ENCODE measurements at places on chromosomes 1 and 21.

- DNase-seq, result no peak
These were observed 23.4 kb downstream of the CELF3 start for GRCh38 chr1:151693057-151693651.

DNA sequence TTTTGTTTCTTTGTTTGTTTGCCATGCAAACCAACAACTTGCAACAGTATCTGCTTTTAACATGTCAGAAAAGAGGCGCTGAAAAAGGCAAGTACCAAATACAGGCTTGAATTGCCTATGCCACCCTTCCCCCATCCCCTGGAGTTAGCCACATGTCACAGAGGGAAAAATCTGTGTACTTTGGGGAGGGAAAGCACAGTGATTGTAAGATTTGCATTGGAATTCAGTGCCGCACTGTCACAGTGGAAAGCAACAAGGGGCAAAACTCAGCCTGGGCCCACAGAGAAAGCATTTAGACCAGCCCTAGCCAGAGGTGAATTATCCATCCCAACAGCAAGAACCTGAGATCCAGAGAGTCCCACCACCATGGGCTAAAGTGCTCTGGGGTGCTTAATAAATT is 52.4 kb upstream of the ACADM start:
- DNase-seq, result no peak

DNA sequence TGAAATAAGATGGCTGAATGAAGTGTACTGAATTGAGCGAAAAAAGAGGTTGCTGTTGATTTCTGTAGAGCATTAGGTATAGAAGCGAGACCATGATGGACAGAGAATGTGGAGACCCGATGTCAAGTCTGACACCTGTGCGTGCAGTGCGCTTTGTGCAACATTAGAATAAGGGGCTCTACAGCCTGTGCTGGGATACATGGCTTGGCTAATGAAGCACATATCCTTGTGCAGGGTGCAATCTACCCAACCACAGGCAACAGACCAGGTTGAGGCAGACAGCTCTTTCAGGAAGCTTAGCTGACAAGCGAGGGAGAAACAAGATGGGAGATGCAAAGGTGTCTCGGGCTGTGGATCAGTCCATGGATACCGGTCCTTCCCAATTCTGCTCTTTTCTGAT is 18.9 kb downstream of the GPA33 start:
- DNase-seq, result no peak

- no peak for DNase-seq
These were observed 446.4 kb downstream of the AMY1C start for GRCh38 chr1:104196136-104196535.

DNA sequence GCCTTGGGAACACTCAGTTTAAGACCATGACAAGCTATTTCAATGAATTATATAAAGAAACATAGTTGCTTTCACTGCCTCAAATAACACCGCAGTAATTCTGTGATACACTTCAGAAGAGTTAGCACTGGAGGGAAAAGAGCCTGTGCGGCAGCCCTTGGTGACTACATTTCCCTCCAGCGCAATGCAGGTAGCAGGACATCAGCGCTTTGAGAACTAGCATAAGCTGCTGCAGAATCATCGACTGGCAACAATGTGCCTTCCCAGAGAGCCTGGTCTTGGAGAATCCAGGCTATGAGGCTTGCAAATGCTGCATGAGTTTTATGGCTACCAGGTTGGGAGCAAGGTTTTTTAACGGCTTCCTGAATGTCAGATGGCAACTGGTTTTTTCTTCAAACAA is 7.5 kb downstream of the NRIP1 start:
- no peak for DNase-seq

DNA sequence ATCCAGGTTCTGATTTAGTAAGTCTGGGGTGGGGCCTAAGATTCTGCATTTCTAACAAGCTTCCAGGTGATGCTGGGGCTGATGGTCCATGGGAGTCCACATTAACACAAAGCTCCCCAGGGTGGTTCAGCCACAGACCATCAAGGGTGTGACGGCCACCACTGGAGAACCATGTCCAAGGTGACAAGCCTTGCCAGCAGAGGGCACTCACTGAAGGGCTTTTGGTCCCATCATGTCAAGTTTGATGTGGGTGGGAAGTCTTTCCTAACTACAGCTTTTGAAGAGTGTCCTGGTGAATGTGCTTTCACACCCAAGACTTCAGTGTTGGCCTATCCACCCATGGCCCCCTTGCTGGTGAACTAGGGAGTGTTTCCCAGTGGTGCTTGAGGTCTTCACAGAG is 67.1 kb downstream of the UBE2T start:
- DNase-seq, result peak; percentile 22

DNA sequence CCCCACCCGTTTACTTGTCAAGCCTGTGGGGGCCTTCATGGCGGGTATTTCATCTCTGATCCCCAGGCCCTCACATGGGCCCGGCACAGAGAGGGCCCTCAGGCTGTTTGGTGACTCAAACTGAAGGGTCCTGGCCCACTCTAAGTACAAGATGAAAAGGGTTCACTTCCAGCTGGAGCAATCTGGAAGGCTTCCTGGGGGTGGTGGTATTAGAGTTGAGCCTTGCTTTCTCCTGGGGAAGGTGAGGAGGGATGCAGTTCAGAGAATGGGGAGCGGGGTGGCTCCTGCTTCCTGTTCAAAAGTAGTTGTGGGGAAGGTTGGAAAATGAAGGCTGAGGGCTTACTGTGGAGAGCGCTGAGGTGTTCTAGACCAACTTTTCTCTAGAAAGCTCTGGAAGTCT is 47.7 kb downstream of the DHRS3 start:
- DNase-seq, result no peak

GRCh38 chr1:63630238-63630637 is 37.0 kb downstream of the PGM1 start:
- no peak for DNase-seq

DNA sequence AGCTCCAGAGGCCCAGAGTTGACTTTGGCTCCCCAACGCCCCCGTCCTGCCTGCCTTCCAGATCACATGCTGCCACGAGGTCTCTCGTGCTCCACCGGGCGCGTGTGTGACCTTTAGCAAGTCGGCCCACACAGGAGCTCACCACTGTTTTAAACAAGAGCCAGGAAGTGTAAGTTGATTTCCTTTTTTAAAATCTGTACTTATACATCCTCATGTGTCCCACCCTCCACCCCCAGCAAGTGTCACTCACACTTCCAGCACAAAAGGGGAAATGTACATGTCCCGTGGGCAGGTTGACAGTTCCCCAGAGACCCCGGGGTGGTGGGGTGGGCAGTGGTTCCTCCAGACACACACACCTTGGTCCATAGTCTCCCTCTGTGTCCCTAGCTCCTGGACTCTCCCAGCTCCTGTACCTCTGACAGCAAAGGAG is 84.4 kb downstream of the STUM start:
- no peak for DNase-seq

DNA sequence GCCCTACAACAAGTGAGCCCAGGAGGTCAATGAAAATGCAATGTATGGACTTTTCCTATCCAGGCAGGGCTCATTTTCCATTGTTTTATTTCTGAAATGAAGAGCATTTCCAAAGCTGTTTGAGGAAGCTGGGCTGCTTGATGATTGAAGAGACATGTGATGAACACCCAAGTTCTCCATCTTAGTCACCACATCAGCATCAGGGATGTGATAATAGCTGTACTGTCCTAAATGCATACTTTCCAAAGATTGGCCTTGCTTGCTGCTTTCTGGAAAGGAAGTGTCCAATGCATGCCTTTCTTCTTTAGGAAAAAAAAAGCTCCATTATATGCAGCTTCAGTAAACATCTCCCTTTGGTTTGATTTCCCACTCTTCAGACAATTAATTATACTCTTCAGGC is 425.9 kb upstream of the RUNX1 start:
- DNase-seq, result no peak

DNA sequence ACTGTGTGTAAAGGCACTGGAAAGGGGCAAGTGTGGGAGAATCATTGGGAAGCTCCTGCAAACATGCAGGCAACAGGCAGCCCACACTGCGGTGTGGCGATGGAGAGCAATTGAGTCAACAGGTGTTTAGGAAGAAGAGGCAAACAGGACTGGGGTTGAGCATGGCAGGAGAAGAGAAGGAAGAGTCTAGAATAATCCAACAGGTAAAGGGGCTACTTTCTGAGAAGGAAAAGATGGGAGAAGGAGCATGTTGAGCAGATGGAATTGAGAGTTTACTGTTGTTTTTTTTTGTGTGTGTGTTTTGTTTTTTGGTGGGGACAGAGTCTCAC is 4.2 kb downstream of the DOP1B start:
- DNase-seq, result no peak

- no peak for DNase-seq
These were observed 22.8 kb downstream of the CDC7 start for GRCh38 chr1:91523482-91523881.

DNA sequence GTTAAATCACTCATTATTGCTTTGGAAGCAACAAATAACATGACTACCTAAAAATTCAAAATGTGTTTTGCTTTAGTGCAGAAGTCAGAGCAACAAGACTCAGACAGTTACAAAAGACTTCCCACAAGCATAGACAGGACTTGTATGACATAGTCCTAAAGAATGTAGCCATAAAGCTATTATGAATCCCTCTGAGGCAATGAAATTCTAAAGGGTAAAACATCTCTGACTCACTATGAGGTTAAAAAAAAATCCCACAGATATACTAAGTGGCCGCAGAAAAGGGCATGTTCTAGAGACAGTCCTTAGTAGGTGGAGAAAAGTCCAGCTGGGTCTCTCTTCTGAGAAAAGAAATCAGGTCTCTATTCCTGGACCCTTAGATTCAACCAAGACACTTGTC is 4.9 kb downstream of the PRKAB2 start:
- no peak for DNase-seq

DNA sequence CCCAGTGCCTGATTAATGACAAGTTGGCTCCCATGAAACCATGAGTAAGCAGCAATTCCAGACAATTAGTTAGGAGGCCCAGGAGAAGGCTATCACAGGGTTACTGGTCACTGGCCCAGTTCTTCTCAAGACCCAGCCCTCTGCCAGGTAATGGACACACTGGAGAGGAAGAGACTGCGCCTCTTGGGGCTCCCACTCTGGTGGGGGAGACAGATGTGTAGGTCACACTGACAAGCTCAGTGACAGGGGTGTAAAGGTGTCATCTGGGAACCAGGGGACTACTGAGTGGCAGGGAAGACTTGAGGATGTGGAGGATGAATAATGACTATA is 4.9 kb downstream of the HPCA start:
- no peak for DNase-seq

DNA sequence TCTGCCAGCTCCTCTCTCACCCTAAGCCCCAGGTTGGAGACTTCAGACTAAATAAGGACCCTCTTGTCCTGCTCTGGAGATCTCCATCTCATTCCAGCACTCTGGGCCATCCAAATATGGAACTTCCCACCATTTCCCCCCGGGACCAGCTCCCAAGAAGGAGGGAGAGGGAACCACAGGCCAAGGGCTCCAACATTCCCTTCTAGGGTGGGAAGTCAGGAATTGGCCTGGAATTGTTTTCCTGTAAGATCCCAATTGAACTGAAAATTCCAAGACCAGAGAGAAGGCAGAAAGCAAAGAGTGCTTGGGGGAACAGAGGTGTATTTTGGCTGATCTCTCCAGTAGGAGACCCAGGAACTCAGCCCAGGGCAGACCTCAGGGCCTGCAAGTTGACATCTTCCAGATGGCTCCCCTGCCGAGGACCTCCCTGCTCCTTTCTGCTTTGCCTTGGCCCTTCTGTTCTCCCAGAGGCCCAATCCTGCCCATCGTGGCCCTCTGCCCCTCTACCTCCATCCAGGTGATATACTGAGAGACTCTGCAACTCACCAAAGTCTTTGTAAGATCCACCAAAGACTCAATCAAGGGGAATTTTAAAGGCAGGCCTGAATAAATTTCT is 14.9 kb downstream of the CSRP1 start:
- DNase-seq, result no peak

DNA sequence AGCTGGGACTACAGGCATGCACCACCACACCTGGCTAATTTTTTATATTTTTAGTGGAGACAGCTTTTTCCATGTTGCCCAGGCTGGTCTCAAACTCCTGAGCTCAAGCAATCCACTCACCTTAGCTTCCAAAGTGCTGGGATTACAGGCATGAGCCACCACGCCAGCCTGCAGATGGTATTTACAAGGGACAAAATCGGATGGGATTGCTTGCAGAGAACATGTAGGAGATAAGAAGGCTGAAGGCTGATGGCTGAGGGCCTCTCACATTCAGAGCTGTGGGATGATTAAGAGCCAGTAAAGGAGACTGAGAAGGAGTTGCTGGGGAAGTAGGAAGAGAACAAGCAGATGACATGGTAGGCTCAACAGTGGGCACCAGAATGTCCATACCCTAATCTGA is 24.0 kb upstream of the QSOX1 start:
- DNase-seq, result no peak

DNA sequence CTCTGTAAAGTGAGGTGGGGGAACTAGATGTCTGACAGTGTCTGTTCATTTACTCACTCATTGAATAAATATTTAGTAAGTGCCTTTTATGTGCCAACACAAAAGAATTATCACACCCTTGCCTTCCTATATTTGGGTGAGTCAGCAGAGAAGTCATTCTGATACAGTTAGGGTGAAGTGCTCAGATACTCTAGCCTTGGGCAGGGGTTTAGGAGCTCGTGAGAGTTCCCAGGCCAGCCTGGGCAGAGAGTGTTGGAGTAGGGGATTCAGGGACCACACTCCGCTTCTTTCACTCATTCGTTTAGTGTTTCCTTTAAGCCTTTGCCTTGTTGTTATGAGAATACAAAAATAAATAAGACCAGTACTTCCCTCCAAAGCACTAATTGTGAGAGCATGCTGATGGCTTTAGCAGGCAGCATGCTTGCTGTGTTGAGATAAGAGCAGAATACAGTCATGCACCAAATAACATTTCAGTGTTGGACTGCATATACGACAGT is 83.9 kb downstream of the DYRK1A start:
- no peak for DNase-seq

- no peak for DNase-seq
These were observed 34.6 kb downstream of the RUNX1 start for GRCh38 chr21:35014302-35015041.

- no peak for DNase-seq
These were observed 115.4 kb upstream of the EDN2 start for GRCh38 chr1:41599912-41600311.

DNA sequence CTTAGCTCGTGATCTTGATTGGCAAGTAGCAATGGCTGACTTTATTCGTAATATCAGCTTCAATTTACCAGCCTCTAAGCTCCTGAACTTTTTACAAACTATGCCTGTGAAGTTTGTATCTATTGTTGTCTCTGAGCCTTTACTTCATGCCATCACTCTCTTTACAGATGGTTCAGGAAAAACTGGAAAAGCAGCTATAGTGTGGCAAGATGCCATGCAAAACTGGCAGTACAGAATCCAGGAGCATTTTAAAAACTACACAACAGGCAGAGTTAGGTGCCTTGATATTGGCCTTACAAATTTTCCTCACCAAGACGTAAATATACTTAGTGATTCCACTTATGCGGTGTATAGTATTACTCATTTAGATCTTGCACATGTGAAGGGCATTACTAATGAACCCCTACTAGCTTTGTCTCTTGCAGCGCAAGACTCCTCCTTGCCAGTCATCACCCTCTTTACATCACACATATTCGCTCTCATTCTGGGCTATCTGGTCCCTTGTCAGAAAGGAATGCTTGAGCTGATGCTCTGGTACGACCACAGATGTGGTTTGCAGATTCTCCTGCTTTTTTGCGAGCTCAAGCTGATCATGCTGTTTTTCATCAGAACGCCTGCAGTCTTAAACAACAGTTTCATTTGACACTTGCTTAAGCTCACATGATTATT is 36.3 kb downstream of the CLCA1 start:
- DNase-seq, result no peak

GRCh38 chr1:171081314-171081753 is 9.4 kb upstream of the FMO3 start:
- no peak for DNase-seq
